ENCODE measurements at places on chromosomes 4 and X. TPM values are rescaled to one million over a fixed set of nuclear protein-coding genes. Genes with fewer than 3 reads are reported as not detected.

The RAB41 gene
- polyA plus RNA-seq = not detected

The RNF212 gene
- 2.1 TPM for polyA plus RNA-seq

The PAPSS1 gene
- 21.7 TPM for polyA plus RNA-seq

The TMPRSS11D gene
- polyA plus RNA-seq = not detected

The STAG2 gene
- 24.8 TPM for polyA plus RNA-seq

The CPLX1 gene
- polyA plus RNA-seq = not detected

The TBX22 gene
- polyA plus RNA-seq = not detected

The ZGRF1 gene
- polyA plus RNA-seq = 4.6 TPM

The MGAT4D gene
- polyA plus RNA-seq = not detected

The TRPC5OS gene
- 0.13 TPM for polyA plus RNA-seq

The TMEM271 gene
- not detected for polyA plus RNA-seq

The CENPI gene
- 0.28 TPM for polyA plus RNA-seq

The STBD1 gene
- 0.03 TPM for polyA plus RNA-seq

The TACR3 gene
- not detected for polyA plus RNA-seq

The LGI2 gene
- polyA plus RNA-seq = not detected

All from B cell (primary cell).